ENCODE measurements at places on chromosomes 13 and 19.

DNA sequence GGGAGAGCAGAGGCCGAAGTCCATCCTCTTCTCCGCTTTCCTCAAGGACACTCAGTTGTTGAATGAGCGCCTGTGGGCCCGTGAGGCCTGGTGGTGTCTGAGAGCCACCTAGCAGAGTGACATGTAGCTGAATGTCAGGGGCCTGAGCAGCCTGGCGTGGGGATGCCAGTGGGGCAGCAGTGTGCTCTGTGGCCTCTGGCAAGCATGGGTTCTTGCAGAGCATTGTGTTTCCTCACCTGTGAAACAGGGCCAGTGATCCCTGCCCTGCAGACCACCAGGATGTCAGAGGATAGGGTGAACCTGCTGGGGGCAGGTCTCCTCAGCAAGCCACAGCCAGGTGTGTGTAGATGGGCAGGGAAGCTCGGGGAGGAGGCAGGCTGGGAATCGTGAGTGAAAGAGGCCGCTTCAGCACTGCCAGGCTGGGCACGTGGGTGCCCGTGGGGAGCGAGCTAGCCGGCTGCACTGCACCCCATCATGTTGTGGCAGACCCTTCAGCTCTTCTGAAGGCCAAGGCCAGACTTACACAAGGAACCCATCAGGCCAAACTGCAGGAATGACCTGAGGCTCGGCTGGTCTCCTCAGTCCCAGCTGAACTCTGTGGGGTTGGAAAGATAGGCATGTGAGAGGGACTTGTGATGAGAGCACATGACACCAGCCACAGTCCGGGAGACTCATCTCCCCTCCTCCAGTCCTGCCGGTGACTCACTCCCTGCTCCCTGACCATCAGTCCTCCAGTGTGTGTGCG, 5.0 kb downstream of the PPP1R37 start:
- no peak for DNase-seq

DNA sequence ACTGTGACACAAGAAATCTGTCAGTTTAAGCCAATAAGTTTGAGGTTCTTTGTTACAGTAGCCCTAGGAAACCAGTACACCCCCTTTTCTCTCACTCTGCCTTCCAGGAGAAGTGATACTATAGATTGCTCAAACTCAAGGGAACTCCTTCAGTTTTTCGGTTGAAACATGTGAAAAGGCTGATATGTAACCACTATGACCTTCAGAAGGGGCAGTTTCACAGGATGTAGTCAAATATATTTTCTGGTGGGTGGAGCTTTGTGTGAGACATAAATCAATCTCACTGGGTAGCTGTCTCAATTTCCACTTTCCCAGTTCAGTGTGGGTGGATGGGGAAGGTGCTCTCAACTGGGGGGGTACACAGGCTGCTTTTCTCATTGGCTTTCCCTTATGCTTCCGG, 41.7 kb downstream of the HTR2A start:
- no peak for DNase-seq

GRCh38 chr19:41612483-41612882, 14.4 kb downstream of the CEACAM4 start:
- DNase-seq: no peak

DNA sequence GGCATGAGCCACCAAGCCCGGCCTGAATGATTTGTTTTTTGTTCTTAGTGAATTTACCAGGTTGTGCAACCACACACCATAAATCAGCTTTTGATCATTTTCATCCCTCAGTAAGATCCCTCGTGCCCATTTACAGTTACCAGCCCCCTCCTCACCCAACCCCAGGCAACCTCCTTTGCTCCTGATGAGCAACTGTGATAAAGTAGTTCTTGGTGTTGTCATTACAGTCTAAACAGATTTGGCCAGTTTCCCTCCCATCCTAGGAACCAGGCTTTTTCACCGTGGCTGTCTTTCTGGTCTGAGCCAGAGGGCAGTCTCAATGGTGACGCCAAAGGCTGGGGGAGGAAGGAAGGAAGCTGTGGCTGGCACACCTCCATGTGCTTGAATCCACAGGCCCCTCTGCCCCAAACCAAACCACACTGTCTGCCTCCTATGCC, 61.2 kb upstream of the WDFY2 start:
- peak; percentile 49 for DNase-seq

- DNase-seq: no peak
Observed at GRCh38 chr19:29535214-29535831, 9.5 kb downstream of the VSTM2B start.

- DNase-seq: no peak
Observed at GRCh38 chr19:7575434-7576040, 20.1 kb upstream of the CAMSAP3 start.

DNA sequence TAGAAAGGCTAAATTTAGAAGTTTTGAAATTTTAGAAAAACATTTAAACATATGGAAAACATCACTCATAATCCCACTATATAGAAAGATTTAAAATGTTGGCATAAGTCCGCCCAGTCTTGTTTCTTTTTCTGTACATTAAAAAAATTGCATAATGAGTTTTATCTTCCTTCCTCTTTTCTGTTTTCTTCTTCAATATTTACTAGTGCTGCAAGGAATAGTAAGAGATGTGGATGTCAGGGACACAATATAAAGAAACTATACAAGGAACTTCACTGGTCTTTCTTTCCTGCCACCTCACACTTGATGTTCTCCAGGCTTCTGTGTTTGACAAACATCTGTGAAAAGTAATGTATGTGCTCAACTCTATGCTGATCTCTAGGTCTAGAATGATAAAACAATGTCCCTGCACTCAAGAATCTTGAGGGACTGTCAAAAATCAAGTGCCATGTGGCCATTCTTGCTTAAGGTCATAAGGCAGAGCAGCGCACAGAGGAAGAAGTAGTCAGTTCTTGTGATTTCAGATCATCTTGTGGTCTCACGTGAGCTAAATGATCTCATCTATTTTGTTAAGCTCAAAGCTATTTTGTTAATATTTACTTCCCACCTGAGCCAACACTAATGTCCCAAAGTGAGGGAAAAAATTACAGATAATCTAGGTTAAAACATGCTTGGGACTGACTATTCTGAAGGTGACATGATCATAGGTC, 186.9 kb upstream of the OBI1 start:
- no peak for DNase-seq

- DNase-seq: peak; percentile 88
Observed at GRCh38 chr19:8580710-8581281, 3.6 kb upstream of the MYO1F start.

DNA sequence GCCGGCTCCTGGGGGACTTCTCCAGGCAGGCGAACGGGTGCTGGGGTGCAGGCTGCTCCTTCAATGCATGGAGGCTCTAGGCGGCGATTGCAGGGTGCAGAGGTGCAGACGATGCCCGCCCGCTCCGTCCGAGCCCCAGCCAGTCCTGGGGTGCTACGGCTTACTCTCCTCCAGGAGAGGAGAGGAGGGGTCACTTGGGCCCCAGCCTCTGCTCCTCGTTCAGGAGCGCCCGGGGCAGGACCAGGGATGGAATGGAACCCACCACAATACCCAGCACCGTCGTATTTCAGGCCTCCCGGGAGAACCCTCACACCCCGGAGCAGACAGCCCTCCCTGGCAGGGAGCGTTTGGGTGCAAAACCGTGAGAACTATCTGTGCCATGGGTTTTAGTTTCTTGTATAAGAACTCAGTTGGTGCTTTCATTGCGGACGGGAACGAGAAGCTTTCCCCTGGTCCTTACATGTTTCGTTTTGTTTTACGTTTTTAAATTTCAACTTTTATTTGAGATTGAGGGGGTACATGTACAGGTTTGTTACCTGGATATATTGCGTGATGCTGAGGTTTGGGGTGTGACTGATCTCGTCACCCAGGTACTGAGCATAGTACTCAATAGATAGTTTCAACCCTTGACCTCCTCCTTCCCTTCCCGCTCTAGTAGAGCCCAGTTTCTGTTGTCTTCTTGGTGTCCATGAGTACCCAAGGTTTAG, 46.8 kb downstream of the ARHGEF18 start:
- DNase-seq: no peak

DNA sequence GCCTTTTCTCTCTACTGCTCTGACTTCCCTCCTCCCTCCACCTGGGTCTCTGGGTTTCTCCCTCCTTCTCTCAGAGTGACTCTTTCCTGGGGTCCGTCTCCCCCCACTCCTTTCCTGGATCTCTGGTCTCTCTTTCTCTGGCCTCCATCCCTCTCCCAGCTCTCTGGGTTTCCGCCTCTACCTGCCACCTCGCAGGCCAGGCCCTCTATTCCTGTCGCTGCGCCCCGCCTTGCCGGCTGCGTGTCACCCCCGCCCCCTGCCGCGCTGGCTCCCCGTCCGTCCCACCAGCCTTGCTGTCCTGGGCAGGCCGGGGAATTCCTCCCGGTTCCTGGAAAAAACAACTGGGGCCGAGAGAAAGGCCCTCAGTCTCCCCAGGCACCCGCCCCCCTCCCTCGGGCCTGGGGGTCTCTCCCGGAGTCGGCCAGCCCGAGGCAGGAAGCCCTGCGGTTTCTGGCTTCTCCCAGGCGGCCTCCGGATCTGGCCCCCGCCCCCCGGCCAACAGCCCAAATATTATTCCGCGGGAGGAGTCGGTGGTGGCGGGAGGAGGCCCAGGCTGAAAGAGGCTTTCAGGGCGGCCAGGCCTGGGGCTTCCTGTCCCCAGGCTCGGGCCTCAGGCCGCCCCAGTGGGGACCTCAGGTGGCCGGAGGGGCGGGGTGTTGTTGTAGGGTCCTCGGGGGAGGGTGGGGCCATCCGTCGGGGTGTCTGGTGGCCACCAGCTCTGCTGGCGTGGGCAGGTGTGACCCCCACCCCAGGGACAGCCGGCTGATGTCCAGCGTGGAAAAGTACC, 9.3 kb downstream of the IRF2BP1 start:
- DNase-seq: peak; percentile 56

DNA sequence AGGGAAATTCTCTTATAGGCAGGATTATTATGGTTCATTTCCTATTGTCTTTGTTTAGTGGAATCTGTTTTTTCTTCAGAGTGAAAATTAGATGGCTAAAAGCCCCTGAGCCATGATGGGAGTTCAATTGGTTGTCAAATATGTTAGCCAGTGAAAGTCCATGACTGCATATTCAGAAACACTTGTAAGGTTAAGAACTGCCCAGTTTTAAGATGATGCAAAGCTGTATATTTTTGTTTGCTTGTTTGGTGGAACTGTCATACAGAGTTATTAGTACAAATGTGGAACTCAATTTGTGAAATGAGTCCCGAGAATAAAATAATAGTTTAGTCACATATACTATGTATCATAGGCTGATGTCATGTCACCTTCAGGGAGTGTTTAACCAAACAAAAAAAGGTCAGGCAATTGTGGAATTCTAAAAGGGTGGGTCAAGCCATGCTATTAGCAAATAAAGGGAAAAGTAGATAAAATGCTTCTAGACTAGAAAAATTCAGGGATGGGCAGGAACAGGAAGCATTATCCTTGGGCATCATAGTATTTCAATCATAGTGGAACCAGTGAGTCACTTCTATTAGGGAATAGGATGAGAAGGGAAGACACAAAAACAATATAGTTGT, 248.3 kb upstream of the SLITRK1 start:
- no peak for DNase-seq

GRCh38 chr13:34011552-34012085, 193.7 kb downstream of the RFC3 start:
- DNase-seq: no peak

- no peak for DNase-seq
Observed at GRCh38 chr13:33556828-33557227, 261.1 kb upstream of the RFC3 start.

GRCh38 chr19:46887240-46887782, 26.5 kb downstream of the ARHGAP35 start:
- DNase-seq: no peak

All from stimulated activated naive CD8-positive, alpha-beta T cell treated with anti-CD3 and anti-CD28 coated beads, Interleukin-15, Interleukin-2, amounts not matched to agents 100 U/mL and 50 U/mL, for 24 hours (primary cell).